ENCODE measurements at places on chromosomes 6 and 20.

DNA sequence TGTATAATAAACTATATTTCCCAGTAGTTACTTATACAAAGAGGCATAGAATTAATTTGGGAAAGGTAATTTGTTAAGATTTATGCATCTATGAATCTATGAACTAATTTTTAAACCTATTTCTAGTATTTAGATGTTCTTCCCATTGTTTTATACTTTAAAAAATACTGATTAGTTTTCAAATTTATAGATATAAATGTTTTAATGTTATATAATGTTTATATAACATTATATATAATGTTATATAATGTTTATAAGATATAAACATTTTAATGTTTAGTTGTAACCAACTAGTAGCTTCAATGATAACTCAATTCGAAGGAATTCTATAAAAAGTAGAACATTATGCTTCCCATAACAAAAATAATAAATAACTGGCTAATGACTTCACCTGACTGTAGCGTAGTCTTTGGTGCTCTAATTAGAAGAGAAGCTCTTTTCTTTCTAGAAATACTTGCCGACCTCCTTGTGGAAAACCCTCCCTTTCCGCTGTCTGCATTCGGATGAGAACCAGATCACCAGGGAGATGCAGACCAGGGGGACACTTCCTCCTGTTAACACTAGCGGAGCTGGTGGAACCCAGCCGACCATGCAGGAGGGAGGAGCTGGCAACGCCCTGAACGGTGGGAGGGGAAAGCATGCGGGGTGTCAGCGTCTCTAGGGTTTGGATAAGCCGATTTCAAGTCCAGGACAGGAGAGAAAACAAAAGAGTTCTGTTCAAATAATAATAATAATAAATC is 158.4 kb downstream of the OR2B2 start:
- DNase-seq, result peak; percentile 83

GRCh38 chr6:1917626-1918371 is 308.1 kb downstream of the FOXC1 start:
- DNase-seq, result no peak

- DNase-seq, result peak; percentile 23
These were observed 35.8 kb downstream of the SLC2A4RG start for GRCh38 chr20:63775096-63775978.

- peak; percentile 7 for DNase-seq
These were observed 29.4 kb upstream of the TAGAP start for GRCh38 chr6:159074120-159074684.

DNA sequence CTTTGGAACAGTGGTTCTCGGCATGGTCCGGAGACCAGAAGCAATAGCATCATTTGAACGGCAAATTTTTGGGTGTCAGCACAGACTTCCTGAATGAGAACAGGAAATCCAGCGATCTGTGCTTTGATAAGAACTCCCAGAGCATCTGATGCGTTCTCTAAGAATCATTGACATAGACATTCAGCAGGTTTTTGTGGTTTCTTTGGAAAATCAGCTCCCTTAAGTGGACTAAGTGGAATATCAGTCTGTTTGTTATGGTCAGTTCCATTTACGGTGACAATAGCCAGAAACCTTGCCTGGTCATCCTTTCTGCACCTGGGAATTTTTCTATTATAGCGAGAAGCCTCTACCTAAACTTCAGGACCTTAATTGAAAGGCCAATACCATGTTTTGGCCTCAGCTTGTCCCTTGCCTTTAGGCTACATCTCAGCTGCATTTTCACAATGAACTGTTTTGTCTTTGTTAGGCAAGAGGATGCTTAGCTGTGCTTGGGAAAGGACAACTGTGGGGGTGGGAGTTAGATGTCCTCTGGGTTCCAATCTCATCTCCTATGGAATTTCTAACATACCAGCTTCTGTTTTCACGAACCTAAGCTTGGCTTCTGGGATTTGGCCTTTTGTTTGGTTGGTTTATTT is 299.7 kb downstream of the CDKAL1 start:
- no peak for DNase-seq

GRCh38 chr6:35725721-35726438 is 11.0 kb upstream of the ARMC12 start:
- no peak for DNase-seq

DNA sequence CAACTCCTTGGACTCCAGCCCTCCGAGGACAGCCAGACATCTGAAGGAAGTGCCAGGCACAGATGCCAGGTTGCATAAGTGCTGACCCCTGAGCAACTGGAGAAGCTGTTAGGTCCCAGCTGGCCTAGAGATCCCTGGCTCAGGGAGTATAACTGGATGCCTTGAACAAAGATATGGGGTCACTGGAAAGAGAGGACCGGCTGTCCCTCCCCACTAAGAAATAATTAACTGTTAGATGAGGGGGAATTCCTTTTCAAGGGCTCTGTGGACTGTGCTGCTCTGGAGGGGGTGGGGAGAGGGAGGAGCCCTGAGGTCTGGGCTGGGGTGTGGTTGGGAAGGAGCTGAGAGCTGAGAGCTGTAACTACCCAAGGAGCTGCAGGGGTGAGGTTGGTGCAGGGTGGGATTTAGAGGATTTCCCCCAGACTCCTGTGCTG is 39.6 kb downstream of the HLA-F start:
- no peak for DNase-seq

DNA sequence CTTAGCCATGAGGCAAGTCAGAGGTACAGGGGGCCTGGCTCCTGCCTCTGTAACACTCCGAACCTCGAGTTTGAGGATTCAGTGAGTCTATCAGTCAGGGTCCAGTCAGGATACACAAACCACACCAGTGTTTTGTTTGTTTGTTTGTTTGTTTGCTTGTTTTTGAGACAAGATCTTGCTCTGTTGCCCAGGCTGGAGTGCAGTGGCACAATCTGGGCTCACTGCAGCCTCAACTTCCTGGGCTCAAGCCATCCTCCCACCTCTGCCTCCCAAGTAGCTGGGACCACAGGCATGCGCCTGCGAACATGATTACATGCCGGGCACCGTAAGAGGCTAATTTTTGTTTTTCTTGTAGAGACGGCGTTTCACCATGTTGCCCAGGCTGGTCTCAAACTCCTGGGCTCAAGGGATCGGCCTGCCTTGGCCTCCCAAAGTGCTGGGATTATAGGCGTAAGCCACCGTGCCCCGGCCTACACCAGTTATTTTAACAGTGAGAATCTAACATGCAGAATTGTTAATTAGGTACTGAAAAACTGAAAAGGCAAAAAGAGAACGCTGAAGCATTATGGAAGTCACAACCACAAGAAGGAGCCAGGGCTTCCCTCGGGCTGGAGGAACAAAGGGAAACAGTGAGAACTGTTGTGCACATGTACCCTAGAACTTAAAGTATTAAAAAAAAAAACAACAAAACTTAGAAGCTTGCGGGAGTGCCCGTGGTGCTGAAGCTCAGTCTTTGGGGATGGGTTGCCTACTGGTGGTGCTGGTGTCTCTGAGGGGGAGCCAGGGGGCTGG is 40.4 kb downstream of the SRSF3 start:
- DNase-seq, result no peak

- no peak for DNase-seq
These were observed 205.7 kb upstream of the FAM83B start for GRCh38 chr6:54640911-54641310.

DNA sequence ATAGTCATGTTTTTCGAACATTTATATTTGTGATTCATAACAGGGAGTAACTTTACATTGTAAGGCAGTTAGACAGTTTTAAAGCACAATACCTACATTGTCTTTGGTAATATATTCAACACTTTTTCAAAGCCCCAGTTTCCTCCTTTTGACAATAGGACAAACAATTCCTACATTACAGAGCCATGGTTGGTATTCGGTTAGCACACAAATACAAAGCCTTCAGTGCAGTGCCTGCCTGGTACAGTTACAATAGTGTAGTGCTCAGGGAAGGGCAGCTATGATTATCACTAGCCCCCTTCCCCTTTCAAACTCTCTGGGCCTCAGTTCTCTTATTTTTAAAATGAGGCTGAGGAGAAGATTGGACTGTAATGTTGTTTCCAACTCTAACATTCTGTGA is 207.8 kb downstream of the TPBG start:
- no peak for DNase-seq

GRCh38 chr6:169416249-169416648 is 162.6 kb upstream of the THBS2 start:
- no peak for DNase-seq

DNA sequence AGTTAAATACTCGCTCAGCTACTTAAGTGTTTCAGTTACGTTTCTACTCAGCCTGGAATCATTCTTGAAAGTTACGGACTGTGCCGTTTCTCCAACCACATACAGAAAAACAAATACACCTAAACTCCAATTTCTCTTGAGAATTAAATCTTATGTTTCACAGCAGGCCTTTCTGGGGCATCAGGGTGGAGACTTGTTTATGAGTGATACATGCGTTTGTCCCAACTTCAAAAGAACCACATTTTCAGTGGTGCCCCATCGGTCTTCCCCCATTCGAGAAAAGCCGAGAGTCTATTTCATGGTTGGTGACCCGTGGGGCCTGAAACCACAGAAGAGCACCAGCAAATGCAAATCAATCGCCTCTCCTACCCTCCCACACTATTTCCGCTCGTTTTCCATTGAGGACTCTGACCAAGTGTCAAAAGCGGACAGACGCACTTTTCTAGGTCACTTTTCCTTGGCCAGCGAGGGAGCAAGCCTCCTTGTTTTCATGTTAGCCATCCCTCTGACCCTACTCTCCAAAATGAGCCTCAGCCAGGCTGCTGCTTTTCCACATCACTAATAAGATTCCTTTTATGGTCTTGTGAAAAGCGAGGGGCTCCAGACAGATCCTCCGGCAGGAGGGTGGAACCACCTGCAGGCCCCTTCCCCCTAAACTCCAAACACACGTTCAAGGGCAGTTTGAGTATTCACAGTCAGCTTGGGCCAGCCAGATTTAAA is 3.1 kb downstream of the JAG1 start:
- DNase-seq, result no peak

- DNase-seq, result no peak
These were observed 422.1 kb downstream of the EPM2A start for GRCh38 chr6:145313041-145313855.

- no peak for DNase-seq
These were observed 29.3 kb upstream of the SLC23A2 start for GRCh38 chr20:5030348-5031205.

DNA sequence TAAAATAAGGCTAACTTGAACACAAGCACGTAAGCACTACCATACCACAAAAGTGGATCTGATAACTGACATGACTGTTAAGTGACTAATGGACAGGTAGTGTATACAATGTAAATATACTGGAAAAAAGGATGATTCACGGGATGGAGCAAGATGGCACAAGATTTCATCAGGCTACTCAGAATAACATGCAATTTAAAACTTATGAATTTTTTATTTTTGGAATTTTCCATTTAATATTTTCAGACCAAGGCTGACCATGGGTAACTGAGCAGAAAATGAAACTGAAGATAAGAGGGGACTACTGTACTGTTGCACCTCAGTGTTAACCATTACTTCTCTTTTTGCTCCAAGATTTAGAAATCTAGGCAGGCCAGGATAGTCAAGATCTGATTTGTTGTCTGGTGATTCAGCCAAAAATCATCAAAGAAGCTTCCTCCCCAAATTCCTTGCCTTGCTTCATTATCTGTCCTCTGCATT is 45.4 kb downstream of the TPBG start:
- no peak for DNase-seq

GRCh38 chr6:48067886-48068277 is 43.1 kb downstream of the PTCHD4 start:
- DNase-seq, result no peak

GRCh38 chr6:71181565-71181964 is 107.0 kb upstream of the OGFRL1 start:
- DNase-seq, result peak; percentile 46

GRCh38 chr6:47722194-47722593 is 23.8 kb downstream of the ADGRF4 start:
- DNase-seq, result no peak

DNA sequence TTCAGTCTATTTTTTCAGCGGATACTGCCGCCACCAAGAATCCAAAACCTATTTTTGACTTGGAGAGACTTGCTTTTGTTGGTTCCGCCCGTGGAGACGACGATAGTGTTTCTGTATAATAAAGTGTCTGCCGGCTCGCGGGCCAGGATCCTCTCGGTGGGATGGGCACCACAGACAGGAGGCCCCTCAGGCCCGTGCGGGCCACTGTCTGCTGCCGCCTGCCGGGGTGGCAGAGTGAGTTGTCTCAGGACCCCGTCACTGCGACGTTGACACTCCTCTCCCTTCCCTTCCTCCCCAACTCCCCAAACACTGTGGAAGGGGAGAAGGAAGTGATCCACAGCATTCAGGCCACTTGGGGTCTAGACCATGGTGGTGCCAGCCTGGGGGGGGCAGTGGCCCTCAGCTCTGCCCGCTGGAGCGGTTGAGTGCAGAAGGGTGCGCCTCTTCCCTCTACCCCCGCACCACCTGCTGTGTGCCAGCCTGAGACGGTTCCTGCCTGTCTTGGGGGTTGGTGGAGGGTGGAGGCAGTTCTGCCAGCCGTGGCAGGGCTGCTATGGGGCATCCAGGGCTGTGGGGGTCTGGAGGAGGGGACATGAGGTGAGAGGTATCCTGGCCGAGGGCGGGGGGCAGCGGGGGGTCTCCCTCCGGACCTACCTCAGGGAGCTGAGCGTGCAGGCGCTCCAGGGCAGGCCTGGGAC is 17.5 kb downstream of the RBM38 start:
- DNase-seq, result no peak

- DNase-seq, result no peak
These were observed 69.2 kb upstream of the SMIM29 start for GRCh38 chr6:34317882-34318498.

DNA sequence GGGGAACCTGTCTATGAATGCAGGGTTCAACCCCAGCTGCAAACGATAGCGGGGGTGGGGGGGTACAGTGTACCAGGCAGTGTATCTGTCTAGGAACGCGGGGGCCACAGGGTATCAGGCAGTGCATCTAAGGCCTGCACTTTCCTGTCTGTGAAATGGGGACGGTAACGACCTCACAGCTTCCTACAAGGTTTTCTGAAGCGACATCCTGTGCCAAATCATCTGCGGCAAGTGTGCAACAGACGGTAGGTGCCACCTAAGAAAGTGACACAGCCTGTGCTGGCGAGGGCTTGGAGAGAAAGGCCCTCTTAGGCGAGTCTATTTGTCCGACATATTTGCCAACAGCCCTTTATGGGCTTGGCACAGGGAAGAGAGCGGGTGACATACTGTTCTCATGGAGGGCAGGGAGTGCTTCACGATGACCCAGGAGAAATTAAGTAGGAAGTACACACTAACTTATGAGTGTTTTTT is 3.8 kb downstream of the DIDO1 start:
- peak; percentile 70 for DNase-seq

- no peak for DNase-seq
These were observed 45.3 kb upstream of the HDDC2 start for GRCh38 chr6:125346926-125347563.

DNA sequence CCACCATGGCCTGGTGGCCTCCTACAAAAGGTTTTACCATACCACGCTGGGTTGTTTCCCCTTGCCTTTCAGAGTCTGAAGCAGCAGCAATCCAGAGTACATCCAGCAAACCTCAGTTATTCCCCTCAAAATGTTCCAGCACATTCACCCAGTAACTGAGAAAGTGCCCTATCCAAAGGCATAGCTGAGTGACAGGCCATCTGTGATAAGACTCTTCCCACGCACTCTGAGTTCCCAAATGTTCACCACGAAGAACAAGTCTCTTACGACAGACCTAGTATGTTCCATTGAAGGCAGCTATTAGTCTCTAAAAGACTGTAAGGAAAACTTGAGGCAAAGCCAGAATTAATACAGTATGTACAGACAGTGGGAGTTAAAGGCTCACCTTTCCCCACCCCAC is 31.6 kb upstream of the C20orf144 start:
- DNase-seq, result no peak
